Substantia nigra (tissue), 51 donors: ENCODE measurements at places on chromosomes 5 and 9.

- no peak for DNase-seq
These were observed 152.5 kb upstream of the GHR start for GRCh38 chr5:42270771-42271170.

GRCh38 chr5:141848744-141849414 lies 29.3 kb downstream of the PCDH1 start:
- DNase-seq, result no peak

GRCh38 chr5:125130591-125130990 lies 384.2 kb upstream of the ZNF608 start:
- no peak for DNase-seq

DNA sequence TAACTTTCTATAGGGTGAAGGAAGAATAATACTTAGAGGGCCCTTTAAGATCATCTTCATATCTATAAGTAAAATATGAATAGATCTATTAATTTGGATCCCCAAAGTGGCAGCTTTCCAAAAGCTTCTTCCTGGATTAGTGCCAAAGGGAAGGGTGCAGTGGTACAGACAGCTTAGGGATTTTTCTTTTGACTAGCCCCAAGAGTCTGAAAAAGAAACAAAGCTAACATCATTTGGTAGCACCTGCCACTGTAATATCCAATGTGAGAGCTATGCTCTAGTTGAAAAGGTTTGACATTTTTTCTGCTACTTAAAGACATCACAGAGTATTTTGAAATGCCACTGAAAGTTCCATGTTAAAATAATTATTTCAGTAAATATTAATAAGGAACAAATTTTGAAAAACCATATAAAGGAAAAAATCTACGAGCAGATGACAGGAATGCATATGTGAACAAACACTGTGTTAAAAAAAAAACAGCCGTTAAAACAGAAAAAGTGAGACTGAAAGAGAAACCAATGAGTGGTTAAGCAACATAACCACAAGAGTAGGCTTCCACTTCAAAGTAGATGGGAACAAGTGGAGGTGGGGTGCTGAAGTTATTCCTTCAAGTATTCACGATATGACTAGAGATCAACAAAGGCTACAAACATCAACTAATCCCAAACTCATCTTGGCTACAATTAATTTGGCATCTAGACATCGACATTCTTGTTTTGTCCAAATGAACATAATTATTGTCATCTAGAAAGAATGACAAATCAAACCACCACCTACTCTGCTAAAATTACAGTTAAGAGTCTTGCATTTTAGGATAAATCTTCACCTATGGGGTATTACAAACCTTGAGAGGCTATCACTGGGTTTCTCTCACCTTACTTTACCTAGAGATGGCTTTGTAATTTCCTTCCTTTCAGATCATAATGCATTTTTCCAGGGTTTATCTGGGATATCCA lies 137.5 kb downstream of the CPLANE1 start:
- DNase-seq, result no peak

DNA sequence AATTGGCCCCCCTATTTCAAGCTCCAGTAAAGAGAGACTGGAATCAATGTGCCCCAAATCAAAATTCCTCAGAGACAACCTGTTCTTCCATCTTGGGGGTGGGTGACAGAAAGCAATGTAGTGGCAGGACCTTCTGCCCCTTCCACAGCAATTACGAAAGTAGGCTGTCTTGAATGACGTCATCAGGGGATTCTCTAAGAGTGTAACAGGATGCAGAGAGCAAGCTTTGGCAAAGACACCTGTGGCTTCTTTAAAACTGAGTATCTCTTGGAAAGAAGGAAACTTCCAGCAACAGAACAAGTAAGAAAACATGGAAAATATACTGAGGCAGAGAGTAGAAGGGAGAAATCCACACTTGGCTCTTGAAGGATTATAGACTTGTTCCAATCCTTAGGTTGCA lies 247.6 kb upstream of the PDE4D start:
- no peak for DNase-seq

DNA sequence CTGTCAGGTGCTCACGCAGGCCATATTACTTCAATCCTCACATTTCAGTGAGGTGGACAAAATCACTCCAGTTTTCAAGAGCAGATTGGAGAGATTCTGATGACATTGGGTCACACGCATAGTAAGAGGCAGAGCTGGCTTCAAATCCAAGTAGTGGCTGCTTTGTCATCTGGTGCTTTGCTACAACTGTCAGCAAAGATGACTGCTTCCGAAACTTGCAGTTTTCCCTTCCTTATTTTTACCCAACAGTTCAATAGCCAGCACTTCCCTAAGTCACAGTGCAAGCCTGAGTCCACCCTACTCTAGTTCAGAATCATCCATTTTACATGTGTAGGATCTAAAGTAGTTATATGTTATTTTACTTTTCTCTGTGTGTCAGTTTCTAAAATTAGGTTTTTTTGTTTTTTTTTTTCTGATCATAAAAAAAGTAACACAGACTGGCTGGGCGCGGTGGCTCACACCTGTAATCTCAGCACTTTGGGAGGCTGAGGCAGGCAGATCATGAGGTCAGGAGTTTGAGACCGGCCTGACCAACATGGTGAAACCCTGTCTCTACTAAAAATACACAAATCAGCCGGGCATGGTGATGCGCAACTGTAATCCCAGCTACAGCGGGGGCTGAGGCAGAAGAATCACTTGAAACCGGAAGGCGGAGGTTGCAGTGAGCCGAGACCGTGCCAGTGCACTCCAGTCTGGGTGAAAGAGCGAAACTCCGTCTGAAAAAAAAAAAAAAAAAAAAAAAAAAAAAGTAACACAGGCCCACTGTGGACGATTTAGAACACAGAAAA lies 49.6 kb downstream of the ANKDD1B start:
- no peak for DNase-seq

DNA sequence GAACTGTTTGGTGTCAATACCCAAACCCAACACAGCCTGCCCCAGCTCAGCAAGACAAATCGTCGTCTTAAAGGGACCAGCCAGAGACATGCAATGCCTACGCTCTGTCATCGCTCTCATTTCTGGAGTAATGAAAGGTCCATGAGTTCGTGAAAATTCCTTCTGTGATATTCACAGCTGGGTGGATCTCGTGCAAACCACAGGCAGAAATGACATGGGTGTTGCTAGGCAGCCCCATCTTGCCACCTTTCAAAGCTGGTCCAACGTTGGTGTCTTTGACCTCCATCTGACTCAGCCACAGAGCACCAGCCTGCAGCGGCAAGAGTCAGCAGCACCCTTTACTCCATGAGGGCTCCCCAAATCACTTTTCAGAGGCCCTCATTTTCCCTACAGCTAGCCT lies 215.3 kb downstream of the SLIT3 start:
- no peak for DNase-seq

DNA sequence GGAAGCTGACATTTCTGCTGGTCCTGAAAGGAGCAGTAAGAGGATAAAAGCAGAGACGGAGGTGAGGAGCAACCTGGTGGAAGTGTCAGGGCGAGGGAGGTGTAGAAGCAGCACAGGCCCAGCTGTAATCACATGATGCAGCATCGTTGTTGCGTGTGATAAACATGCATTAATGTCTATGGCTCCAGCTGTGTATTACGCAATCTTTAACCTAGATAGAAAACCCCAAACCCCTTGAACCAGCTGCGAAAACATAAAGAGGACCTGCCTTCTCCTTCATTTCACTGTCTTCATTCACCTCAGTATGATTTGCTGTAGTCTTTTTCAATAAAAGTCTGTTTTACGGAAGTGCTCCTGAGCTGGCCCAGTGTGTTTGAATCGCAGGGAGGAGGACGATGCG lies 162.9 kb downstream of the NTRK2 start:
- DNase-seq, result no peak

DNA sequence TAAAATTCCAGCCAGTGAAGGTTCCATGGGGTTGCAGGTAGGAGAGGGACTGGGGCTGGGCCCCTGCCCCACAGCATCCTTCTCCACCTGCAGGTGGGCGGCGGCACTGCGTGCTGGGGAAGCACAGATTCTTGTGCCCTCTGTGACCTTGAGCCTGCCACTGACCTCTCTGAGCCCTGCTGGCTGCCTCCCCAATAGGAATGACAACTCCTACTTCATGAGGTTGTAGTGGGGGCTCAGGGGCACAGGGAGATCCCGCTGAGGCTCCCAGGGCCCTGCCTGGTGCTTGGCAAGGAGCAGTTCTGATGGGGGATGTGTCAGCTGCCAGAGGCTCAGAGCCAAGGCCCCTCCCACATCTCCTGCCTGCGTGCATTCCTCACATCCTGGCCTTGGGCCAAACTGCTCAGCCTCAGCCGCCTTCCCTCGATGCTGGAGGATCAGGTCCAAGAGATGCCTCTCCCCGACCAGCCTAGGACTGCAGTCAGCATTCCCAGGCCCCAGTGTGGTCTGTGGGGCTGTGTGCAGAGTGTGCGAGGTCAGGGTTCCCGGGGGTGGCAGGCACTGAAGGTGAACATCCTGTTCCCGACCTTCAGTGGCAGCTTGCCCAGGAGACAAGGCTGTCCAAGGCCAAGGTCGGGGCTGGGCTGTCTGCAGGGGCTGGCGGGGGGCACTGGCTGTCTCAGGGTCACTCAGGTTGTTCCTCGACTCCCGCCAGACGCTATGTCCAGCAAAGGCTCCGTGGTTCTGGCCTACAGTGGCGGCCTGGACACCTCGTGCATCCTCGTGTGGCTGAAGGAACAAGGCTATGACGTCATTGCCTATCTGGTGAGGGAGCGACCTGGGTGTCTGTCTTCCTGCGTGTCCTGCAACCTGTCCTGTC lies 7.0 kb downstream of the ASS1 start:
- no peak for DNase-seq
